GM06990 (cell line): ENCODE measurements at places on chromosomes 1 and 21.

DNA sequence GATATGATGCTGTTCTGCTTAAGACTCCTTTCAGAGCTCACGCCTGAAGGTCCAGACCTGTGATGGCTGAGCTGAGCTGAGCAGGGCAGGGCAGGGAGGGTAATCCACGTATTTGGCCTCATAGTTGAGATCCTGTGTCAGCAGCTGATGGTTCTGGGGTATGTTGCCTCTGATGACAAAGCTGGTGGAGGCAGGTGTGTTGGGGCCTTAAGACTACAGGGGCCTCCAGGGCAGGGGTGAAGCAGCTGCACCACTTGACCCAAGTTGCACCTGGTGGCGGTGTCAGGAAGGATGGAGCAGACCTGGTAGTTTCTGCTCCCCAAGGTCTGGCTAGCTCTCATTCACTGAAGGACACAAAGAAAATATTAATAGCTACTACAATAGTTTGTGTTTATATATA is 57.0 kb downstream of the FCRL5 start:
- no peak for DNase-seq

- DNase-seq = no peak
Measured at GRCh38 chr1:232973652-232974611, 23.5 kb downstream of the NTPCR start.

GRCh38 chr1:90834886-90835660 is 118.0 kb upstream of the BARHL2 start:
- no peak for DNase-seq

DNA sequence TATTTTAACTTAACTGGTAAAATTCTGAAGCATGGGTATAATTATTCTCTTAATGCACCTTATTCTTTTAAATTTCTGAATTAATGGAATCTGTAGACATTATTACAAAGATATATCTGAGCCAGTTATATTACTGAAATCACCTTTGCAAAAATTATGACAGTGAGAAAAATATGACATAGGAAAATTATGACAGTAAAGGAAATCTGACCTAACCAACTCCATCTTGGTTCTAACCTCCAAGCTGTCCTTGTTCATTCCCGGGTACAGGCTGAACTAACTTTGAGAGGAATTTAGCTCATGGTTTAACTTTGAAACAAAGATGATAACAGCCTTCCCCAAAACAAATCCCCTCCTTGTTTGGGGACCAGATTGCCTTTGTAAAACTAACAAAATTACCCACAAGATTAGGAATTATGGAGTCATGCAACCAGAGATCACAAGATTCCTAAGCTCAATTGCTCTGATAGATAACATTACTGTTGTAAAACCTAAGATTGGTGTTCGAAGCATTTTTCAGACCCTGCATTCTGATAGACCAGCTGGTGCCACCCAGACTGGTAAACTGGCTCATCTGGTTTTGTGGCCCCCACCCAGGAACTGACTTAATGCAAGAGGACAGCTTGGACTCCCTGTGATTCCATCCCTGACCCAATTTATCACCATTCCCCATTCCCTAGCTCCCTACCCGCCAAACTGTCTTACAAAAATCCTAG is 9.4 kb upstream of the CD55 start:
- no peak for DNase-seq

DNA sequence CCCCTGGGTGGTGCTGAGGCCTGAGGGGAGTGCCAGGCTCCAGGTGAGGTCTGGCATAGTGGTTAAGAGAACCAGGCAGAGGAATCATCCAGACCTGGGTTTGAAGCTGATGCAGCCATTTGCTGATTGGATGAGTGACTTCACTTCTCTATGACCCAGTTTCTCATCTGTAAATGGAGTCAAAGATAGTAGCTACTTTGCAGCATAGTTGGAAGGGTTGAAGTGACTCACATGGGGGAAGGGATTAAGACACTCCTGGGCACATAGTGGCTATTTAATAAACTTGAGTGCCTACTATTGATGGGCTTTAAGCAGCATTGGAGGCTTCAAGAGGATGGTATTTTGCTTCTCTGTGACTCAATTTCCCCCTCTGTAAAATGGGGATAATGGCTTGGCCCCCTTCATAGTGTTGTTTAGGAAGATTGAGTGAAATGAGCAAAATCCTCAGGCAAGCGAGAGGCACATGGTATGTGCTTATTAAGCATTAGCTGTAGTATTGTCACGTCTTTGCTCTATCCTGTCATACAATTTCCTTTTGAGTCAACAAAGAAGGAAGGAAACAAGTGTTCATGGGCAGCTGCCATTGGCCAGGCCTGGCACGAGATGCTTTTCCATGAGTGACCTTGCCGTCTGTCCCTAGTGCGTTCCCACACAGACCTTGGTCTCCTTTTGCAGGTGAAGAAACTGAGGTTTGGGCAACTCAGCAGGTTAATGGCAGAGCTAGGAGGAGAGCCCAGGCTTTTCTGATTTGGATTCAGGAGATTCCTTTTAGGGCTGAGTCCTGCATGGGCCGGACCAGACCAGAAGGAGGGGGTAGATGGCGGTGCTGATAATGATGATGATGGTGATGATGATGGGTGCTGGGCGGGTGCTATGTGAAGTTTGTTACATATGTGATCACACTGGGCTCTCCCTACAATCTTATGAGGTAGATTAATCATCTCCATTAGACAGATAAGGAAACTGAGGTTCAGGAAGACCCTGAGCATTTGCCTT is 131.1 kb upstream of the WNT4 start:
- DNase-seq = no peak

GRCh38 chr1:71882226-71882625 is 400.1 kb downstream of the NEGR1 start:
- no peak for DNase-seq

GRCh38 chr1:59433440-59433813 is 136.5 kb downstream of the FGGY start:
- DNase-seq = no peak
